ENCODE measurements at places on chromosomes 5 and 9.
A peak's percentile ranks its signal among the peaks of the same experiment; 100 is the strongest.

GRCh38 chr9:16622541-16622940 lies 247.9 kb downstream of the BNC2 start:
- DNase-seq = no peak

DNA sequence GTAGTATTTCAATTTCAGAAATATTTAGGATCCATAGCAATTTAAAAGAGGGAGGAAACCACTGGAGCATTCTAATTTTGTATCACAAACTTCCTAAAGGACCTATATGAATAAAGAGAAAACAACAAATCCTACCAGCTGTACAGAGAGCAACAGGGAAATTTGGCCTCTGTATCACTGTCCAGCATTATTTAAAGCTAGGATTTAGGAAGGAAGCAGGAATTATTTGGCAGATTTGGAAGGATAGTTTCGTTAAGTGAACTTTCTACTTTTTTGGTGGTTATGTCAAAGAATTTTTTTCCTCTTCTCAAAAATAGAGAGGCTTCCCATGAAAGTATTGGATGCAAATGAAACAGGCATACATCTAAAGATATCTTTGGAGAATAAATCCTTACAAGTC lies 269.7 kb downstream of the RAB3C start:
- no peak for DNase-seq

DNA sequence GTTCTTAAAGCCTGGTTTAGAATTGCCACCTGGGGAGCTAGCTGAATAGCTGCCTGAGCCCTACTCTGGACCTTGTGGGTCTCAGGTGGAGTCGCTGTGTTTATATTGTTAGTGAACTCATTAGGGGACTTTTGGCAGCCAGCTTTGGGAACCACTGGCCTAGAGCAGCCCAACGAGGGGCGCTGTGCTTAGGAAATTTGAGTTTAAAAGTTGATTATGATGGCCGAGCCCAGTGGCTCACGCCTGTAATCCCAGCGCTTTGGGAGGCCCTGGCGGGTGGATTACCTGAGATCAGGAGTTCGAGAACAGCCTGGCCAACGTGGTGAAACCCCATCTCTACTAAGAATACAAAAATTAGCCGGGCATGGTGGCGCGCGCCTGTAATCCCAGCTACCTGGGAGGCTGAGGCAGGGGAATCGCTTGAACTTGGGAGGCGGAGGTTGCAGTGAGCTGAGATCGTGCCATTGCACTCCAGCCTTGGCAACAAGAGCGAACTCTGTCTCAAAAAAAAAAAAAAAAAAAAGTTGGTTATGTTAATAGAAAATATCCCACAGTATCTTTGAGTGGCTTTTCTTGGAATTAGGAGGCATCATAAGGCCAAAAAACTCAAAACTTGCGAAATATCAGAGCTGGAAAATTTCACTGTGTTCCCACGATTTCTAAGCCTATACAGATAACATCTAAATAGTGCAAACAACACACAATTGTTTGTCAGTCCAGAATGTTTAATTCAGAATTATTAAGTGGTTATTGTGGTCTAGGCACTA lies 809 bp downstream of the MCCC2 start:
- DNase-seq = no peak

GRCh38 chr5:114415760-114416159 lies 53.9 kb downstream of the KCNN2 start:
- DNase-seq = no peak

- no peak for DNase-seq
Measured at GRCh38 chr5:37804401-37804800, 35.4 kb downstream of the GDNF start.

GRCh38 chr9:20990867-20991266 lies 40.6 kb downstream of the HACD4 start:
- no peak for DNase-seq

GRCh38 chr9:72292256-72292682 lies 72.7 kb downstream of the ZFAND5 start:
- DNase-seq = no peak

DNA sequence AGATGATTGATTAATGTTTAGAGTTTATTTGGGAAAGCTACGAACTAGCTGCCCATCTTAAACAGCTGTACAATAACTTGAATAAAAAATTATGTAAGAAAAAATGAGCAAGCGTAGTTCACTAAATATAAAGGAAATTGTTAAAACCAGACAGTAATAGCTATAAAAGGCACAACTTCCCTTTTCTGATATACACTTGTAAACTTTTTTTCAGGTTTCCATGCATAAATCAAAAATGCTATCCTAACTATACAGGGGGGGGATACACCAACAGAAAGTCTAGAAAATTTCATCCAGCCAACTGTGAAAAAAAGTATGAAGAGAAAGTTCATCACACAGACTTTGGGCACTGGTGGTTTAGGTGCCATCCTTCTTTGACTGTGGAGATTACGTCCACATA lies 122.3 kb downstream of the NR3C1 start:
- DNase-seq = no peak

GRCh38 chr5:90590170-90590569 lies 31.6 kb downstream of the ADGRV1 start:
- no peak for DNase-seq

DNA sequence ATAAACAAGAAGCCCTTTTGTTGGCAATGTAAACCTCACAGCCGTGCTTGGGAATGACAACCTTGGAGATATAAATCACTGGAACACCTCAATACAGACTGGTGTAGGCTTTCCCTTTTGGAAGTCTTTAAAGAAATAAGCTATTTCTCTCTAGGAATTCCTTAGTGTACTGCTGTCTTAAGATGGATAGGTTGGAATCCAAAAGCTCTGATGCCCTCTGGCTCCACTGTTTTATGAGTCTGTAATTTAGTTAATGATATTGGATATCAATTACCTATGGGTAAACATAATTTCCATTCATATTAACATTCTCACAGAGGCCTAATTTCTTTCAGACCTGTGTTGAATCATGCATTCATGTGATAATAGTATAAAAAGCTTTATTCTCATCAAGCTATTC lies 435.9 kb upstream of the MPDZ start:
- DNase-seq = no peak

DNA sequence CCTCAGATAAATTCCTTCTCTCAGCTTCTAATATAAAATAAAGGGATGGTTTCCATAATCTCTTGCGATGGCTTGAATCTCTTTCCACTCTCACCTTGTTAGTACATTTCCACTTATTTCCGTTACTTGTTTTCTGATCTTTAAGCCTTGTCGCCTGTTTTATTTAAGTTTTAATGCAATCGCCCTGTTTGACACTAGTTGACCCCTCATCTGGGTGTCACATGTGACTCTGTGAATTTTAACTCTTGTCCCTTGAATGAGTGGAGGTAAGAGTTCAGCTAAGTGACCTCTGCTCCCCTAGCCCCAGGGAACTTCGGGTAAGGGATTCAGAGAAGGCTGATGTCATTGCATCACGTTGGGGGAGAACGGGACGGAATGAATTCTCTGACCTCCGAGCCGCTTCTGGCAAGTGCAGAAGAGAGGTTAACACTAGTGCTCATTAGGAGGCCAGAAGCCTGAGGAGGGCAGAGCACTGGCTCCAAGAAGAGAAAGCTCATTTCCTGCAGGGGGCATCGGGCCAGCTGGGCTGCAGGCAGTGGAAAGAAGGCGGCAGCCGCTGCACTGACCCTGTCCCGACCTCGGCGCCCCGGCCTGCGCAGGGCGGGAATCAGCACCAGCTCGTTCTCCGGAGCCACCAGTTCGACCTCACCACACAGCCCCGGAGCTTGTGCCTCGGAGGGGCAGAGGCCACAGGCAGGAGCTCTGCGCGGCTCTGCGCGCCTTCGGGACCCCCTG lies 569 bp downstream of the HINT2 start:
- peak; percentile 85 for DNase-seq

DNA sequence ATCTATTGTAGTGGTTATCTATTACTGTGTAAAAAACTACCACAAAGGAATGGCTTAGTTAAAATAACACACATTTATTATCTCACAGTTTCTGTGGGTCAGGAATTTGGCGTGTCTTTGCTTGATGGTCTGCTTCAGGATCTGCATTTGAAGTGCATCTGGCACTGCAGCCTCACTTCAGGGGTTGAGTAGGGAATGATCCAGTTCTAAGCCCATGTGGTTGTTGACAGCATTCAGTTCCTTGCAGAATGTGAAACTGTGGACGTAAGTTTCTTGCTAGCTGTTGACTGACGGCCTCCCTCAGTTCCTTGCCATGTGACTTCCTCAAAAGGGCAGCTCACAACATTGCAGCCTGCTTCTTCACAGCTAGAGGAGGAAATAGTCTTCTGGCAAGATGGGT lies 2.1 kb upstream of the OGN start:
- no peak for DNase-seq

DNA sequence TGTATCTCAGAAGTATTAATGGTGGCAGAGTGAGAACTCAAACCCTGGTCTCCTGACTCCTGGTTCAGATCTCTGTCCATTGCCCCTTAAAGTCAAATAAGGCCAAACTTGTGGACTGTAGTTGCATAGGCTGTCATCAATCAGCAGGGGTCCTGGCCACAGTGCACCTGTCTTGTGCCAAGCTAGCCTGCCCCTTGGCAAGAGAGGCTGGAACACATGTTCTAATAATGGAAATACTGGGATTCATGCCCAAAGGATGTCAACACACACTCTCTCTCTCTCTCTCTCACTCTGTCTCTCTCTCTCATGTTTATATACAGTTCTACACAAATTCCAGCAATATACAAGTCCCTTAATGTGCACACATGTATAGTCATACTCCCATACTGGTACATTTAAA lies 44.3 kb downstream of the GLRA1 start:
- no peak for DNase-seq

All from upper lobe of right lung (tissue), 1 donor.